Kidney epithelial cell (primary cell): ENCODE measurements at places on chromosomes 4 and X.

GRCh38 chr4:2354118-2354517, 64.3 kb downstream of the ZFYVE28 start:
- DNase-seq, result no peak

- DNase-seq, result no peak
Measured at GRCh38 chr4:181685461-181685860, 557.7 kb upstream of the TENM3 start.

- peak; percentile 50 for DNase-seq
Measured at GRCh38 chr4:142474398-142475087, 371.6 kb downstream of the INPP4B start.

GRCh38 chr4:112266823-112267222, 18.9 kb downstream of the TIFA start:
- DNase-seq, result no peak

- no peak for DNase-seq
Measured at GRCh38 chr4:174377613-174378012, 93.9 kb downstream of the CEP44 start.

- DNase-seq, result no peak
Measured at GRCh38 chr4:69522554-69522953, 26.8 kb upstream of the UGT2B4 start.
